ENCODE measurements at places on chromosomes 7 and 10.

- no peak for DNase-seq
These were observed 41.1 kb upstream of the STMP1 start for GRCh38 chr7:135620980-135621850.

DNA sequence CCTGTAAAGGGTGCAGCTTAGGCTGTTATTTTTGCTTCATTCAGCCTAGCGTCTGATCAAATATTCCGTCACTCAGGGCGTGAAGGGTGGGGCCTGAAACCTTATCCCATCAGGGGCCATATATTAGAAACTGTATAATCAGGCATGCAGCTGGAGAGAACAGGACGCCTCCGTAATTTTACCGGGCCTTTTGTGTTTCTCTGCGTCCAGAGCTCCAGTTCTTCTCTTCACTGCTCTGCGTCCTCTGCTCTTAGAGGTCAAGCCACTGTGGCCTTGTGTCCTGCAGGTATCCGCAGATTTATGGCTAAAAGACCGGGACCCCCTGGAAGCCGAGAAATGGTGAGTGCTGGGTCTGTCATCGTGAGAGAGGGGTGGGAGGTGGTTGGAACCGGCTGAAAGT lies at the start of gene ZNF735:
Gene ZNF735, plus strand, starts transcription at position 301 of the 400 bp plus-strand sequence. Its CDS starts 0 bp downstream, at position 301.
- DNase-seq: no peak

GRCh38 chr7:94660006-94660405 lies 4.1 kb upstream of the SGCE start:
- DNase-seq: no peak

DNA sequence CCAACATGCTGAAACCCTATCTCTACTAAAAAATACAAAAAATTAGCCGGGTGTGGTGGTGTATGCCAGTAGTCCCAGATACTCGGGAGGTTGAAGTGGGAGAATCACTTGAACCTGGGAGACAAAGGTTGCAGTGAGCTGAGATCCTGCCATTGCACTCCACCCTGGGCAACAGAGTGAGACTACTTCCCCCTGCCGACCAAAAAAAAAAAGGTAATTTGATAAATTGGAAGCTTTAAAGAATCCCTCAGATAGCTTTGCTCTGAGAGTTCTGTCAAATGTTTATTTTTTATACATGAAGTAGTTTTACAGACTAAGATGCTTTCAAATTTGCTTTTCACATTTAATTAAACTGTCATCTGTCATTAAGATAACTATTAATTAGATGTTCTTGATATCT lies 563.3 kb upstream of the LRRTM3 start:
- DNase-seq: no peak

GRCh38 chr7:41096917-41097316 lies 606.0 kb downstream of the INHBA start:
- no peak for DNase-seq

GRCh38 chr7:76262683-76263402 lies 39.6 kb upstream of the HSPB1 start:
- no peak for DNase-seq

- no peak for DNase-seq
These were observed 98.4 kb upstream of the FRMD4A start for GRCh38 chr10:14429043-14429700.

GRCh38 chr10:110323503-110323902 lies 18.8 kb upstream of the SMNDC1 start:
- DNase-seq: no peak

DNA sequence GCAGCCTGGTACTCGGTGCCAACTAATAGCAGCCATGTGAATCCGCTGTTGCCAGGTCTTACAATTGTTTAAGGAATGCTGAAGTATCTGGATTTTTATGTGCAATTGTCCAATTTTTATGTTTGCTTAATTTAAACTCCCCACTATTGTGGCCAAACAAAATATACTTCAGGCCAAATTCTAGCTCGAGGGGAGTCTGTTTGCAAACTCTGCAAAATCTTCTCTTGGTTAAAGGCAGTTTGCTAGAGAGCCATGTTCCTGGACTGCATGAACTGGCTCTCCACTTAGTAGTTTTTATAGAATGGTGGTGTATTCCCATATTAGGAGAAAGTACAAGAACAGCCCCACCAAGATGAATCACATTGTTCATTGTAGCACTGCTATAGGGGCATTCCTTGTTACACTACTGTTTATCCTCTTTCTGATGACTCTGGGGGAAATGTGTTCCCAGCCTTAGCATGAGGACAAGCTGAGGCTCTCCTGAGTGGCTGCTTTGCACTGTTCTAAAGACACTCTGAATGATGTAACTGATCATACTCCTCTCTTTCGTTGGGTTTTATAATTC lies 178.0 kb upstream of the GLI3 start:
- DNase-seq: no peak

- no peak for DNase-seq
These were observed 92.2 kb downstream of the PRKCQ start for GRCh38 chr10:6487920-6488319.

DNA sequence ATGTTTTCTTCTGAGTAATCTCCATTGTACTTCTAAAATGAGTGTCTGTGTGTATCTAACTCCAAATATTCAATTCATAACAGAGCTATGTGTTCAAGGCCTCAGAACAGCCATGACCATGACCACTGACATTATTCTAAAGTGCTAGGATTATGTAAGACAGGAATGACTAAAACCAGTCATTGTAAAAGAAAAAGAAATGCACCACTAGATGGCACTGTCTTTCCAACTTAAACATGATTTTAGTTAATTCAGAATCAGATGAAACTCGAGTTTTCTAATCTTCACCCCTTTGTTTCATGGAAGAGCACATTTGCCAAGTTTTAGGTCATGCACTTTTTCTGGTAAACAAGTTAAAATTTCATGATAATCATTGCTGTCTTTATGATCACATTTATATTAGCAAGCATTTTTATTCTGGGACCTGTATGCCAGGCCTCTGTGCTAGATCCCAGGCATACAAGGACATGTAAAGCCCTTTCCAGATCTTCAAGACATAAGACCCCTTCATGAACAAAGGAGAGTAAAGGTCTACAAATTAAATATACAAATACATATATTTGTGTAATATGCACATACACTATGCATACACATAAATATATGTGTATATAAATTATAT lies 26.1 kb upstream of the RSU1 start:
- no peak for DNase-seq

- DNase-seq: no peak
These were observed 58.0 kb downstream of the LSMEM1 start for GRCh38 chr7:112538726-112539255.

GRCh38 chr10:75240329-75241076 lies 4.7 kb upstream of the COMTD1 start:
- DNase-seq: no peak

DNA sequence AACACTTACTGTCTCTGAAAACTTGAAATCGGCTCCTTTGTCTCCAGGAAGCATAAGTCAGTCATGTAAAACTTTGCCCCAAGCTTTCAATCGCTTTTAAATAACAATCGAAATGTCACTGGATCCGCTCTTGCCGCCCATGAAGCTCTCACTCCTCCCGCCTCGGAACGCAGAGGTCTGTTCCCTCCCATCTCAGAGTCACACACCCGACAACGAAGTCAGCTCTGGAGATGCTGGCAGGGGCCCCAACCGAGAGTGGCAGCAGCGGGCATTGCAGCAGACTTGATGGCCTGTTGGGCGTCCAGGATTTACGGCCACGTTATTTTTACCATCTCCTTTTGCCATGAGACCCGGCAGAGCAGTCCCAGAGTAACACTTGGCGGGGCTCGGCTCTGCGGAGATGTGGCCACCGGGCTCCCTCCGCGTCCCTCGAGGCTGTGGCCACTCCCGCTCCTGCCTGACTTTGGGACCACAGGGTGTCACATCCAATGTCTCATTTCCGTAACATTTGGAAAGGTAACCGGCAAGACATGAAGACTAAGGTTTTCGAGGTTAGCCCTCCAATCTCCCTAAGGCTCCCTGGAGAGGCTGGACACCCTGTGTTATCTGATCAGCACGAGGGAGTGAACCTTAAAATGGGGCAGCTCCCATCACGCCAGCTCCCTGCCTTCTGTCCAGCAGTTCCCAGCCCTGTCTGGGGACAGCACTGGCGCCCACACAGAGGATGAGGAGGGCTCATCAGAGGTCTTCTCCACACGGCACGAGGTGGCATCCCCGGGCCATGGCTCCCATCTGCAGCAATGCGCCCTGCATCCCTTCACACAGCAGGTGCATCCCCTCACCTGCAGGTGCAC lies 62.8 kb upstream of the ADGRA1 start:
- no peak for DNase-seq

- no peak for DNase-seq
These were observed 573.5 kb downstream of the TNS3 start for GRCh38 chr7:47008461-47008860.

DNA sequence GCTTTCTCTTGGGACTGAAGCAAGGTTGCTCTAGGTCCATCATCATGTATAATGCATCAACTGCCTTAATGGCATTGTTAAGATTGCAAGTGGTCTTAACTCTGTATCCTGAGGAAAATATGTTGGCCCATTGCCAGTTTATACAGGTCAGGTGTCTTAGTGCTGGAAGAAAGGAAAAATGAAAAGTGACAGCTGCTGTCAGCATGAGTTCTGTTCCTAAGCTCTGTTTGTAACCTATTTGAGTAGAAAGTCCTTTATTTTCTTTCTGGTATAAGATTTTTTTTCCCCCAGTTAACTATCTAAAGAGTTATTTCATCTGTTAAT lies 127.2 kb downstream of the SRI start:
- DNase-seq: no peak

GRCh38 chr7:158705234-158705850 lies 738 bp upstream of the NCAPG2 start:
- DNase-seq: no peak

DNA sequence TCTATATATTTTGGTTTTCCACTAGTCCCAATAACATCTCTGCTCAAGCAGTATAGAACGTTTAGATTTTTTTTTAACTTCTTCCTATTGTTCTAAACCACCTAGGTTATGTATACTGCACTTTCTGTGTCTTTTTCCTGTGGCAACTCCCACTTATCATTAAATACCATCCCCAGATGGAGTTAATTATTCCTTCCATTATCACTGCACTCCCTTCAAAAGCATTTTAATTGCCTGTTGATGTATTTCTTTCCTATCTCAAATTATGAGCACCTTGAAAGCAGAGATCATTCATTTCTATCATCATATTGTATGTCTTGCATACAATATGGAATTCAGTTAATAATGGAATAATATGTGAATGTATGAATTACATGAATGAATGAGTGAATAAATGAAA lies 148.0 kb downstream of the HGF start:
- no peak for DNase-seq

DNA sequence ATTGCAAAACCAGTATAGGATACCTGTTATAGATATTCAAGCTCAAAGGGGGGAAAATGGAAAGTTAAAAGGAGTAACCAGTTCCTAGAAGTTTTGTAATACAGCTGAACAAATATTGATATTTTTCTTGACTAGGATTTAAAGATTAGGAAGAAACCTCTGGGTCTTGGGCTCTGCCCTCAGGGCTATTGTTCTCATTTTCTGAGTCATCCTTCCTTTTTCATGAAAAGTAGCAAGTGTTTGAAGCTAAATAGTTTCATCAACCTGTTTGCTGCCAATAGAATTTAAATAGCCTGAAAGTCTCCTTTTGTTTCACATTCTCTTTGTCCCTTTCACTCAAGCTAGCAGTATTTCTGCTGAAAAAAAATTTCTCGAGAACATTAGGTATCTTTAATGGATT lies 1061.1 kb upstream of the GHITM start:
- DNase-seq: no peak

GRCh38 chr10:63502832-63503231 lies 18.4 kb upstream of the REEP3 start:
- DNase-seq: no peak

GRCh38 chr10:128400564-128400963 lies 274.3 kb upstream of the MKI67 start:
- no peak for DNase-seq

- no peak for DNase-seq
These were observed 53.2 kb upstream of the ABLIM1 start for GRCh38 chr10:114711176-114711868.

GRCh38 chr7:10973942-10974911 lies 555 bp downstream of the PHF14 start:
- no peak for DNase-seq

DNA sequence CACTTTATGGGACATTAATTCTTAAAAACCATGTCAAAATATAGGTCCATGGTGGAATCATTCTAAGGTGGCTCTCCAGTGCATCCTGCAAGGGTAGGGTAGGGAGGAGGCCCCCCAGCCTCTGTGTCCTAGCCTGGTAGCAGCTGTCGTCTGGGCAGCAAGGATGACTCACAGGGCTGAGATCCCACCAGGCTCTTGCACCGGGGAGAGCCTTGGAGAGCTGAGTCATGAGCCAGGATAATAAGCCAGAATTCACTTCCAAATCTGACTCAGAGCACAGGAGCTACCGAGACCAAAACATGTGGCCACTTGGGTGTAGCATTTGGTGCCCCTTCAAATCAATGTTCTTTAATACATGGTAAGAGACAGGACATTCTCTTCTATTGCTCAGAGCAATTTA lies 298.5 kb downstream of the NEBL start:
- DNase-seq: no peak

GRCh38 chr10:61329854-61330253 lies 123.3 kb downstream of the TMEM26 start:
- no peak for DNase-seq

GRCh38 chr7:29457565-29458011 lies 106.0 kb upstream of the PRR15 start:
- DNase-seq: no peak

GRCh38 chr7:3103614-3104398 lies 60.1 kb upstream of the CARD11 start:
- DNase-seq: no peak

DNA sequence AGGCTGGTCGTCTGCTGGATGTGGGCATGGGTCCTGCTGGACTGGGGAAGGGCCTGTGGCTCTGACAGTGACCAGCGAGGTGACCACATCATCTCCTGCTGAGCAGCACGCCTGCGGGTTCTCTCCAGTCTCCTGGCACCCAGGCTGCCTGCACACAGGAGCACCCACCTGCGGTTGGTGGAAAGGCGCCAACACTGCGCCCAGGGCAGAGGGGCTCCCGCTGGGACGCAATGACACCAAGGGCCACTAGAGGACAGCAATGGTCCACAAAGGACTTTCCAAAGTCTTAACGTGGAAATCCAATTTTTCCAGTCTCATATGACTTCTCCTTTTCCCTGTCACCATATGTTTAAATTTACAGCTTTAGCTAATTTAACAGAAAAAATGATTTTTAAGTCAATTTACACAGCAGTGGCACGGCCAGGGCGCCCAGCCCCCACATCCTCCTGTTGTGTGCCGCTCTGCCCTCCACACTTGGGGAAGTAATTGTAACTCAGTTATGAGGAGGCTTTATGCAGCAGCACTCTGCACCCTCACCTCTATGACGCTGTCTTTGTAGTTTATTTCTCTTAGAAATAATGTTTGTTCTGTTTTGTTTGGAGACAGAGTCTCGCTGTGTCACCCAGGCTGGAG lies 38.1 kb downstream of the CFAP46 start:
- DNase-seq: no peak

DNA sequence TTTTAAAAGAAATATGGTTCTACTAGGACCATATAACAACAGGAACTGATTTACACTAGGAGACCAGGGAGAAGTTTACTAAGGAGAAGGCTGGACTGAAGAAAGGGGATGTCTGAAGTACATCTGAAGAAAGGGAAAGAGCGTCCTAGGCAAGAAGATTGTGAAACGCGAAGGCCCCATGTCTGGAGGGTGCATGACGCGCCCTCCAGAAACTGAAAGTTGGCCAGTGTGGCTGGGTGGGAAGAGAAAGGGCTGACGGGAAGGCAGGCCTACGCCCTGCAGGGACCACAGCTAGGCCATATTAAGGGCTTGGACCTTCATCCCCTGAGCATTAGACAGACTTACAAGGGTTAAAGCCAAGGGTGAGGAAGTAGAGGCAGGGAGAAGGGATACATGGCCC lies 158.0 kb downstream of the TRIL start:
- no peak for DNase-seq

- DNase-seq: no peak
These were observed 122.2 kb downstream of the TSPAN12 start for GRCh38 chr7:120735791-120736190.

Measured in activated T-helper 9 cell treated with anti-CD3 and anti-CD28 coated beads, Interleukin-2, amount 50 U/mL, for 16 hours (primary cell).